ENCODE measurements at places on chromosomes 2 and 18. TPM values are rescaled to one million over a fixed set of nuclear protein-coding genes. Genes with fewer than 3 reads are reported as not detected.

DNA sequence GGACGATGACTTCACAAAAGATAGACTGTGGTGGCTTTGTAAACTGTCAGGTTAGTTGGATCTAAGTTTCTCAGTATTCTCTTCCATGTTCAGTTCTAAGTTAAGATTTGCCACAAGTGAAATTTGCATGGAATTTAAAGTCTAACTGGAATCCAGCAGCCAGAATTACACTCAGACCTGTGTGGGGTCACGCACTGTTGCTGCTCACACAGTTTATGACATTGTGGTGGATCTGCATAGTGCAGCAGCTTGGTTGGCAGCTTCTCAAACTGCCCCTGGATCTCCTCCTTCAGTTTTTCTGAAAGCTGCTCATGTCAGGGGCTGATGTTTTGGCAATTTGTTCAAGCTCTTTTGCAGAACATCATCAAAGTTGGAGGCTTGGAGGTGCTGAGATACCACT, 228.1 kb upstream of the KCNJ3 start:
- H3K4me3 ChIP-seq = no peak overlapping the region
- H3K27ac ChIP-seq = no peak overlapping the region
- no peak for DNase-seq

DNA sequence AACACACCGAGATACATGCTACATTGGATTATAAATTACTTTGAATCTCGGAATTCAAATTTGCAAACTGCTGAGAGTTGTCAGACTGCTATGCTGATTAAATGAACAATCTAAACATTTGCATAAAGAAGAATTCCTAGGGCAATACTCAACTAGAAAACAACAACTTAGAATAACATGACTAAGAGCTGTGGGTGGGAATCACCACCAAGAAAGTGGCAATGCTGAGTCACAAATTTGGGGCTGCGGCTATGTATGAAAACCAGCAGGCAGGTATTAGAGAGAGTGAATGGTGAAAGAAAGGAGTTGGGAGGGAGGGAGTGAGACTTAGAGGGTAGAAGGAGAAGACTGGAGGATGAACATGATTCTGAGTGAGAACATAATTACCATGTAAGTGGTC, 559.5 kb downstream of the PIK3C3 start:
- H3K36me3 ChIP-seq = no peaks in the 10 kb centered on the region
- no peaks in the 10 kb centered on the region for H3K27me3 ChIP-seq
- no peak overlapping the region for H3K4me3 ChIP-seq
- H3K27ac ChIP-seq = no peak overlapping the region
- H3K4me1 ChIP-seq = no peaks in the 10 kb centered on the region
- DNase-seq = no peak

GRCh38 chr2:24024018-24024417, 14.1 kb downstream of the MFSD2B start:
- H3K4me1 ChIP-seq = no peaks in the 10 kb centered on the region
- no peak for DNase-seq
- H3K27me3 ChIP-seq = no peaks in the 10 kb centered on the region
- H3K36me3 ChIP-seq = peaks cover 48% of the 10 kb centered on the region
- no peak overlapping the region for H3K27ac ChIP-seq
- H3K4me3 ChIP-seq = no peak overlapping the region

GRCh38 chr2:205267323-205267722, 415.0 kb upstream of the NRP2 start:
- no peak overlapping the region for H3K4me3 ChIP-seq
- DNase-seq = no peak
- H3K27ac ChIP-seq = no peak overlapping the region
- H3K27me3 ChIP-seq = no peaks in the 10 kb centered on the region

GRCh38 chr18:12741351-12741750, 38.5 kb downstream of the PSMG2 start:
- no peak overlapping the region for H3K27ac ChIP-seq
- no peak for DNase-seq
- H3K4me3 ChIP-seq = no peak overlapping the region
- H3K4me1 ChIP-seq = no peaks in the 10 kb centered on the region
- no peaks in the 10 kb centered on the region for H3K27me3 ChIP-seq

- H3K36me3 ChIP-seq = no peaks in the 10 kb centered on the region
- no peaks in the 10 kb centered on the region for H3K27me3 ChIP-seq
- H3K27ac ChIP-seq = no peak overlapping the region
- peaks cover 6% of the 10 kb centered on the region for H3K4me1 ChIP-seq
- DNase-seq = no peak
Observed at GRCh38 chr2:156430980-156431358, 5.2 kb upstream of the GPD2 start.

- H3K36me3 ChIP-seq = peaks cover under 1% of the 10 kb centered on the region
- no peak overlapping the region for H3K27ac ChIP-seq
- no peak overlapping the region for H3K4me3 ChIP-seq
- peaks cover 17% of the 10 kb centered on the region for H3K4me1 ChIP-seq
- no peak for DNase-seq
Observed at GRCh38 chr18:13279181-13280069, 60.9 kb downstream of the LDLRAD4 start.

The ATP6V1C2 gene
- total RNA-seq = 0.77 TPM

The UBE2E3 gene
- 124 TPM for total RNA-seq

The DIPK1C gene
- total RNA-seq = 16.2 TPM

The ANKRD62 gene
- total RNA-seq = 0.06 TPM

The PRADC1 gene
- total RNA-seq = 38.0 TPM
